ENCODE measurements at places on chromosomes 3 and 15.

GRCh38 chr3:14616606-14617507 is 34.7 kb upstream of the CCDC174 start:
- DNase-seq, result no peak

GRCh38 chr3:56682462-56683121 is 473 bp downstream of the TASOR start:
- DNase-seq, result no peak

- no peak for DNase-seq
These were observed 123.8 kb downstream of the B3GALNT1 start for GRCh38 chr3:160981217-160981938.

GRCh38 chr3:25723802-25724201 is 59.1 kb upstream of the TOP2B start:
- no peak for DNase-seq

- DNase-seq, result no peak
These were observed 127.3 kb upstream of the PRICKLE2 start for GRCh38 chr3:64352639-64352992.

DNA sequence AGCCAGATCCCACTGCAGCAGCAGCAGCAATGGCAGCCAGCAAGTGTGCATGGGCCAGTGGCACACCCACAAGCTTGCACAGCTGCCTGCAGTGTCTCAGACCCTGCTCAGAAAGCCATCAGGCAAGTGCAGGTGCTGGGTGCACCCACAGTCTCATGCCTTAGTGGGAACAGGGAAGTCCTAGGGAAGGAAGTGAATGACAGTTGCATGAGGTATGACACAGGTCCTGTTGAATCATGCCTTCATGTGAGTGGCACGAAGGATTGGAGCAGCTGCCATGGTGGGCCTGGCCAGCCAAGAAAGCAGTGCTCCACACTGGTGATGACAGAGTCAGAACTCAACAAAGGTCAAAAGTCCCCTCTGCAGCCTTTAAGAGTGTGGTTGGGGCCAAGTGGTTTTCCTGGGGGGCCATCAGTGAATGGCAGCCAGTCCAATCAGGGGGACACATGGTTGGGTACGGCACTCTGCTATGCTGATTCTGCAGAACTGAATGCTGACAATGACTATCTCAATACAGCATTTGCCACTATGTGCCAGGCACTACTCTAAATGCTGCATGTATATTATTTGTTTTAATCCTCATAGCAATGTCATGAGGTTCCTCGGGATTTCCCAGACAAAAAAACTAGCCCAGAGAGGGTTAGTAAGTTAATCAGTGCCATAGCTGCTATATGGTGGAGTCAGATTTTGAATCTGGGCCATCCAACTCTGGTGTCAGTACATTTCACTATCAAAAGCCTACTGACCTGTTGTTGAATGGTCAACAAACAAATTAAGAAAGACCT is 94.3 kb downstream of the AQP9 start:
- no peak for DNase-seq

DNA sequence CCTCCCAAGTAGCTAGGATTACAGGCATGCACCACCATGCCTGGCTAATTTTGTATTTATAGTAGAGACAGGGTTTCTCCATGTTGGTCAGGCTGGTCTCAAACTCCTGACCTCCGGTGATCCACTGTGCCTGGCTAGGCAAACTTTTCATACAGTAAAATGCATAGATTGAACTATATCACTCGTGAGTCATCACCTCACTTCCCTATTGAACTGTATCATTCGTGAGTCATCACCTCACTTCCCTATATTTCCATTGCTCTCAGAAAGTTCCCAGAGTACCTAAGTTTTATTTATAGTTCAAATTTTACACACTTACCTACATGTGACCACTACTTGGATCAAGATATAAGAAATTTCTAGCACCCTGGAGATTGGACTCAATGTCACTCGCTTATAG is 73.6 kb upstream of the ACAD9 start:
- no peak for DNase-seq

DNA sequence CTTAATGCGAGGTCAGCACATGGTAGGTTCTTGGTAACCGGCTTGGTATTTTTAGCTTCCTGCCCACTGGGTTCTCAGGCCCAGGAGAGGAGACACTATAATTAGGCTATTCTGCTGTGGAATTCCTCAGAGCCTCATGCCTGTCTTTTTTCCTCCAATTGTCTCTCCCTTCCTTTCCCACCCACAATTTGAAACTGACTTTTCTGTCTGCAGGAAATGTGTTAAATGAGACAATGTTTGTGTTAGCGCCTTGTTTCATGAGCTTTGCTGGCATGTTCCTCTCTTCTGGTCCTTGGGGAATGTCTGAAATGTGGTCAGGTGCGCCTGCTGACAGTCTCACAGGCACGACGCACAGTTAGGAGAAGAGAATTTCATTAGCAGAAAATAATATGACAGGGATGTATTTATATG is 223.6 kb upstream of the CTNNB1 start:
- DNase-seq, result no peak

- no peak for DNase-seq
These were observed 3.6 kb upstream of the CLDN16 start for GRCh38 chr3:190384309-190384756.

All from SK-N-MC (cell line).